Small intestine (tissue), 16 donors: ENCODE measurements at places on chromosomes 13 and 19. TPM values are rescaled to one million over a fixed set of nuclear protein-coding genes. Genes with fewer than 3 reads are reported as not detected.

- DNase-seq: peak; percentile 95
Observed at GRCh38 chr19:7833225-7834099, 3.4 kb downstream of the EVI5L start.

DNA sequence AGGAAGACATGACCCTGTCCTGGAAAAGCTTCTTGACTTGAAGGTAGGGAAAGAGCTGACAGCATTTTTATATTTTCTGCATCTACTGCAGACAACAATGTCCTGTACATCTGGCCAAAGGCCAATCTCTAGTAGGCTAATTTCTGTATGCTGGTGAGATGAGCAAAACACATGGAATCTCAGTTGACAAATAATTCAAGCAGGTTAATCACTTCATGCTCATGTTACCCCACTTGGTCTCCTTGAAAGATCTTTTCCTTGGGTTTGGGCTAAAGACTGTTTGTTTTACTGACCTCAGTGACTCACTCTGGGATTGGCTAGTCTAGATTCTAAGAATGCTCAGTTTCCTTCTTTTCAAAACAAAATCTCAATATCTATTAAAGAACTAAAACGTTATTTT, 298.8 kb downstream of the LMO7 start:
- DNase-seq: no peak

DNA sequence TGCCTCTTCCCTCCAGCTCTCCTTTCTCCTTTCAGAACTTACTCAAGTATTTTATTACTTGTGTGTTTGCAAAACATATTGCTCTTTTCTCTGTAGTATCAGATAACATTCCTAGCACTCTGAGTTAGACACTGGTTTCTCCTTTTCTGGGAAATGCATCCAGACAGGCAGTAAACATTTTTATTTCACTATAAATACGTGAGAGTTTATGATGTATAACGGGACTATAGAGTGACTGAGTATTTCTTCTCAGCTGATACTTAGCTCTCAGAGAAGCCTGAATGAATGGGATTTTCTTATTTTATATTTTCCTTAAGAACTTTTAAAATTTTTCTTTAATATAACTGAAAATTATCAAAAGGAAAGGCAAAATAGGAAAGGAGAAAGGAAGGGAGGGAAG, 211.2 kb upstream of the EDNRB start:
- DNase-seq: no peak

DNA sequence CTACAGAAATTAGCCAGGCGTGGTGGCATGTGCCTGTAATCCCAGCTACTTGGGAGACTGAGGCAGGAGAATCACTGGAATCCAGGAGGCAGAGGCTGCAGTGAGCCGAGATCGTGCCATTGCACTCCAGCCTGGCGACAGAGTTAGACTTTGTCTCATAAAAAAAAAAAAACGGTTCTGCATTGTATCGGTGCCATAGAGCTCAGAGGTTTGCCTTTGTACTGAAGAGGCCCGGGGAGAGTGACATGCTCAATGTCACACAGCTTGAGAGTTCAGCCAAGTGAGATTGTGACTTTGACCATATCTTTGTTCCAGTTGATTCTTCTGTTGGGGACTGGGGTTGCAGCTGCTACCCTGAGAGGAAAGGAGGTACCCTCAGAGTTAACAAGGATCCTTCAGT, 4.3 kb downstream of the HAUS8 start:
- peak; percentile 35 for DNase-seq

GRCh38 chr13:50917572-50917971, 8.0 kb downstream of the RNASEH2B start:
- DNase-seq: no peak

DNA sequence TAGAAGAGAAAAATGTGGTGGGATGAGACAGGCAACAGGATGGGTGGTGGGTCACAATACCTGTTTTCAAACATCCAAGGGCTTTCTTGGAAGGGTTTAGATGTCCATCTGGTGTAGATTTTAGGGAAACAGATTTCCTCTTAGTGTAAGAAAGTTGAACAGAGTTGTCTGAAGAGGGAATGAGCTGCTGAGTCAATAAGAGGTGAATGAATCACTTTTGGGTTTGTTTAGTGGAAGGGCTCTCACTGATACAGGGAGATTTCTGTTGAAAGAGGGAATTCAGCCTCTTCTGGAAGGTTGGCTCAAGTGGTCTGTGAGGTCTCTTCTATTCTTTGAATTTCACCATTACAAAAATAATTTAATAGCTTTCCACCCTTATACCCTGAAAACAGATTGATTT, 54.6 kb downstream of the LACC1 start:
- no peak for DNase-seq

DNA sequence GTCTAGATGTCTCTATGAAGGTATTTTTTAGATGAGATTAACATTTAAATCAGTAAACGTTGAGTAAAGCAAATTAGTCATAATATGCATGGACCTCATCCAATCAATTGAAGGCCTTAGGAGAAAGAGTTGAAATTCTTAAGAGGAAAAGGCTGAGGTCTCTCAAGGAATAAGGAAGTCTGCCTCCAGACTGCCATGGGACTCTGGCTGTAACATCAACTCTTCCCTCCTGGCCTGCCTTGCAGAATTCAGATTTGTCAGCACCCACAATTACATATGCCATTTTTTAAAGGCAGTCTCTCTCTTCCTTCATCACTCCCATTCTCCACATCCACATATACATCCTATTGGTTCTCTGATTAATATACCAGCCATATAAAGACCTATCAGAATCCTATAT, 28.8 kb upstream of the INTS6 start:
- DNase-seq: no peak

DNA sequence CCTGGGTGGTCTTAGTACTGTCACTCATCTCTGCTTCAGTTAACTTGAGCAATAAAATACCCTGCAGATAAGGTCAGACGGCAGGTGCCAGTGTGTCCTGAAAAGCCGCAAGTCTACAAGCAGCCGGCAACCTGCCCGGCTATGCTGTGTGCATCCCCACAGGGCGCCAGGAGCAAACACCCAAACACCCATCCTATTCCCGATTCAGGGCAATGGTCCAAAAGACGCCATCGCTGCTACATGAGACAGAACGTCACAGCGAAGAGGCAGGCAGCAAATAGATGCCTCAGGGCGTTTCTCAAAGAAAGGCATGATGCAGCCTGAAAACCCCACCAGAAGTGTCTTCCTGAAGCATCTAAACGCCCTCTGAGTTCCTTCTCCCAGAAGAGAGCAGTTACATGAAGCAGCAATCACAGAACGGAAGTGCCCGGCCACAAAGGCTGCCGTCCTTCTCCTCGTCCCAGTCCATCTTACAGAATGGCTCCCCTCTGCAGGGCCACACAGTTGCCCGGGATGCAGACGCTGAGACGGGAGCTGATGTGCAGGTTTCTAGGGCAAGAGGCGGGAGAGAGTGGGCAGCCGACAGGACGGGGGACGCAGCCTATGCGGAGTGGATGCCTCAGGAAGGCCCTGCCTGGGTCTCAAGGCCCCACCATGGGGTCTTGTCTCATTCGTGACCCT, 35.1 kb downstream of the RASA3 start:
- DNase-seq: no peak

- no peak for DNase-seq
Observed at GRCh38 chr19:620166-620862, 13.0 kb downstream of the POLRMT start.

DNA sequence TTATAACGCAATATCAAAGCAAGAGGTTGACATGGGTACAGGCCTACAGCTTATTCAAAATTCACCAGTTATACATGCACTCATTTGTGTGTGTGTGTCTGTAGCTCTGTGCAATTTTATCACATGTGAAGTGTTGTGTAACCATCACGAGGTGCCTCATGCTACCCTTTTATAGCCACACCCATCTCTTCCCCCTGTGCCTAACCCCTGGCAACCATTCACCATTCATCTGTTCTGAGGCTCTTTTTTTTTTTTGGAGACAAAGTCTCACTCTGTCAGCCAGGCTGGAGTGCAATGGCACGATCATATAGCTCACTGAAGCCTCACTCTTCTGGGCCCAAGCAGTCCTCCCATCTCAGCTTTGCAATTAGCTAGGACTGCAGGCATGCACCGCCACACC, 78.4 kb downstream of the DPF1 start:
- peak; percentile 64 for DNase-seq

DNA sequence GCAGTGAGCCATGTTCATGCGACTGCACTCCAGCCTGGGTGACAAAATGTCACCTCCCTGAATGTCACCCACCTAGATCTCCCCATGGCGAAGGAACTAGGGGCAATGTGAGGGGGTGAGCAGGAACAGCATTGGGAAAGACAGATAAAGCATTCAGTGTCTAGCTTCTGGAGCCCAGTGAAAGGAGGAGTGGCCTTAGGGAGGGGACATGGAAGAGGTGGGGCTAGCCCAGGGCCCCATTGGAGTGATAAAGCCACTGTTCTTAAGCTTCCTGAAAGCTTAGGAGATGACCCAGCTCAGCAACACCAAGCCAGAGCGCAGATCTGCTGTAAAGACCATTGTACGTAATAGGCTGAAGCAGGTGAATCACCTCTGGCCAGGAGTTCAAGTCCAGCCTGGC, 13.0 kb upstream of the KCNN1 start:
- DNase-seq: no peak

DNA sequence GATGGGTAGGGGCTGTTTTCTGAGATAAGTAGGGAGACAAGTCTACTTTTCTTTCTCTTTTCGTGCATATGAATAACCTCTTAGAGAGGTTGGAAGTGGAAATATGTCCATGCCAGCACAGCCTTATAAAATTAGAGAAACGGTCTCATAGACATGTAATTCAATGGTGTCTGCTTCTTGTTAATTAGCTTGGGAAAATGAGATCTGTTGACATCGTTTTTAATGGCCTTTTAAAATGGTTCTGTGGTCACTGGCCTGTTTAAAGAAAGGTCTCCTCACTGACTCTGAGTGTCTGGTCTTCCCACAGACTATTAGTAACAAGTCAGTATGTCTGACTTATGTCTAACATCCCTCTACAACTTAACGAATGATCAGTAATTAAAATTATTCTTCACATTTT, 487.1 kb downstream of the SLITRK6 start:
- DNase-seq: no peak

DNA sequence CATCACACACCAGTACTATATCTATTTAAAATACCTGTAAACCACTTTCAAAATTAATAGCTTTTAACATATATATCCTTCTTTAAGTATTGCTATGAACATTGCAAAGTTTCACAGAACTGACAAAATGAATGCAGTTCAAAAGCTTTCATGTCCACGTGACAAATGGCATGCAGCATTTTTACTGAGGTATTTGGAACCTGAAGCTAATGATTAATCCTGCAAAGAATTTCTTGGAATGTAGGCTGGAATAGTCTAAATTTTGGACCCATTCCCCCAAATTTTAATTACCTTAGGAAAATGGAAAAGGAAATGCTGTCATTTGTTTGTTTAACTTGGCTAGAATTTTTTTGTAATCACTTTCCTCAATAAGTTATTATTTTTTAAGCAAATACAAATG, 423.8 kb upstream of the GPC6 start:
- no peak for DNase-seq

DNA sequence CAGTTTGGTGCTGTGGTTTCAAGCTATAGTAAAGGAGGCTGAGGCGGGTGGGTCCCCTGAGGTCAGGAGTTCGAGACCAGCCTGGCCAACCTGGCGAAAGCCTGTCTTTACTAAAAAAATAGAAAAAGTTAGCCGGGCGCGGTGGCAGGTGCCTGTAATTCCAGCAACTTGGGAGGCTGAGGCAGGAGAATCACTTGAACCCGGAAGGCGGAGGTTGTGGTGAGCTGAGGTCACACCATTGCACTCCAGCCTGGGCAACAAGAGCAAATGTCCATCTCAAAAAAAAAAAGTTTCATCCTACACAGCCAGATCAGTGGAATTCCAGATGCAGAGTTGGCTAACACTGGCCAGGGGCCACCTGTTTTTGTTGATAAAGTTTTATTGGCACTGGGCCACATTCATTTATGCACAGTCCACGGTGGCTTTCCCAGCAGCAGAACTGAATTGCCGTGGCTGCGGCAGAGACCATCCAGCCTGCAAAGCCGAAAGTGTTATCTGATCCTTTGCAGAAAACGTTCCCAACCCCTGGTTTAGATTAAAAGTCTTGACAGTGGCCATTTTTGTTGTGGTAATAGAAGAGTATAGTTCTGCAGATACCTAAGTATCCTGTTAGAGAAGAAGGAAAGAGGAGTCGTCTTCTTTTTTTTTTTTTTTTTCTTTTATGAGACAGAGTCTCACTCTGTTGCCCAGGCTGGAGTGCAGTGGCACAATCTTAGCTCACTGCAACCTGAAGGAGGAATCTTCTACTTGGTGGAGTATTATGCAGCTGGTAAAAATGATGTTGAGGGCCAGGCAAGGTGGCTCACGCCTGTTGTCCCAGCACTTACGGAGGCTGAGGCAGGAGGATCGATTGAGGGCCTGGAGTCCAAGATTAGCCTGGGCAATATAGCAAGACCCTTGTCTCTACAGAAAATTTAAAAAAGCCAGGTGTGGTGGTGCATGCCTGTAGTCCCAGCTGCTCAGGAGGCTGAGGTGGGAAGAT, 8.7 kb downstream of the NCLN start:
- DNase-seq: no peak

DNA sequence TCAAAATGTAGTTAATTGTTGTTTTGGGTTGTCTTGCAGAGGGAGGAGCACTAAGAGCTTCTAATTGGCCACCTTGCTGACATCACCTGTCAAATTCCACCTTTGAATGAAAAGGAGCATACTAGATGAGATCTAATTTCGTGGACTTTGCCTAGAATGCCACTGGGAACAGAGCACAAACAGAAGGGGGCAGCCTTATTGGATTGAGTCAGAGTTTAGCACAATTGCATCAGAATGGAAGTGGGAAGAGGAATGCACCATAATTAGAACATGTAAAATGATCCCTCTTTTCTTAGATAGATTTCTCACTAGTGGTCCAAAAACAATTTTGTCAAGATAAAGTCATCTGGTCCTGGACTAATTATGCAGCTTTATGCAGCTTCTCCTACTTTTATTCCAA, 1552.2 kb downstream of the PCDH9 start:
- DNase-seq: no peak

DNA sequence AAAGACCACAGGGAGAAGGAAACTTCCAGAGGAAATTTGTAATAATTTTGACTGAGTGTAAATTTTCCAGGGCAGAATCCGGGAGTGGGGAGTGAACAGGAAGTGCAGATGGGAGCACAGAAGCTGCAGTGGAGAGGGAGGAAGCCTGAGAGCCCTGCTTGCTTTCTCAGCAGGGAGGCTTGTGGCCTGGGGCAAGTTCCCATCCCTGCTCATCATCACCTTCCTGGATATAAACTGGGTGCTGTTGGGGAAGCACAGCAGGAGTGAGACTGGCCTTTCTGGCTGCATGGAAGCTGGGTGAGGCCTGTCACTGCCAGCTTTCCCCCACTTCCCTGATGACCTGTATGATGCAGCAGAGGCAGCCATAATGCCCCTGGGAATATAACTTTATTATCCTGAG, 532.9 kb downstream of the SLITRK6 start:
- no peak for DNase-seq

GRCh38 chr13:74678308-74678965, 544.2 kb upstream of the KLF12 start:
- DNase-seq: no peak

- peak; percentile 83 for DNase-seq
Observed at GRCh38 chr13:33186861-33187291, 98.7 kb downstream of the STARD13 start.

The LHB gene
- polyA plus RNA-seq: 8.9 TPM

The HTR2A gene
- not detected for polyA plus RNA-seq

The C5AR2 gene
- not detected for polyA plus RNA-seq

The TMC4 gene
- 140 TPM for polyA plus RNA-seq

The SLAIN1 gene
- polyA plus RNA-seq: 3.5 TPM

The NLRP9 gene
- polyA plus RNA-seq: 0.01 TPM

The HCN2 gene
- 0.58 TPM for polyA plus RNA-seq

The PRKD2 gene
- 30.7 TPM for polyA plus RNA-seq

The OR7C1 gene
- not detected for polyA plus RNA-seq

The GZMM gene
- polyA plus RNA-seq: 1.9 TPM

The PCSK4 gene
- 13.0 TPM for polyA plus RNA-seq

The RFPL4AL1 gene
- polyA plus RNA-seq: not detected

The ERF gene
- polyA plus RNA-seq: 28.6 TPM

The CIC gene
- 39.2 TPM for polyA plus RNA-seq

The ZNF808 gene
- 4.1 TPM for polyA plus RNA-seq
